Adrenal gland (tissue), 19 donors: ENCODE measurements at places on chromosomes 2 and 18.

DNA sequence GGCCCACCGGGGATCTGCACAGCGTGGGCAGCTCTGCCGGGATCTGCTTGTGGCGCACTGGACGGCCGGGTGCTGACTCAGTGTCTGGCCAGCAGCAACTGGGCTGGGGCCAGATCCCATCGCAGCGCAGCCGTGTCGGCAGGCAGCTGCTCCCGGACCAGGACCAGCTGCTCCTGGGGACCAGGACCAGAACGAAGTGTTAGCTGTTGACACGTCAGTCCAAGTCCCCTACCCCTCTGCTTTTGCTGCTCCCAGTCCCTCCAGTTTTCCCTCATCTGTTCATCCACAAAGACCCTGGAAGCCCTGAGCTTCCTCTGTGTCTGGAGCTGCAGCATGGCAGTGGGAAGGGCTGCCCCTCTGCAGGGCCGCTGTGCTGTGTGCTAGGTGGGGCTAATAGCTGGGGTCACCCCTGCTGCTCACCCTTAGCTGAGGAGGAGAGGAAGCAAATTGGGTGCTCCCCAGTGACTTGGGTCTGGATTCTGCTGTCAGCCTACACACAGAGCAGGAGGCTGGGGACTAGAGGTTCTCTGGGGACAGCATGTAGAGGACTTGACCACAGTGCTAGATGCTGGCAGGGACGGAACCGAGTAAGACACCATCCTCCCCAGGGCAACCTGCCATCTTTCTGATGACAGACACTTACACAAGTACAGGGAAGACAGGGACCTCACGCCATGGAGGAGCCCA is 16.9 kb upstream of the KIF1A start:
- H3K4me1 ChIP-seq: peaks cover 2% of the 10 kb centered on the region
- H3K4me3 ChIP-seq: no peak overlapping the region
- peaks cover 4% of the 10 kb centered on the region for H3K27me3 ChIP-seq
- DNase-seq: peak; percentile 51
- H3K27ac ChIP-seq: no peak overlapping the region

GRCh38 chr2:195360242-195360641 is 296.8 kb upstream of the SLC39A10 start:
- no peaks in the 10 kb centered on the region for H3K4me1 ChIP-seq
- H3K27me3 ChIP-seq: no peaks in the 10 kb centered on the region
- H3K36me3 ChIP-seq: no peaks in the 10 kb centered on the region
- DNase-seq: no peak

DNA sequence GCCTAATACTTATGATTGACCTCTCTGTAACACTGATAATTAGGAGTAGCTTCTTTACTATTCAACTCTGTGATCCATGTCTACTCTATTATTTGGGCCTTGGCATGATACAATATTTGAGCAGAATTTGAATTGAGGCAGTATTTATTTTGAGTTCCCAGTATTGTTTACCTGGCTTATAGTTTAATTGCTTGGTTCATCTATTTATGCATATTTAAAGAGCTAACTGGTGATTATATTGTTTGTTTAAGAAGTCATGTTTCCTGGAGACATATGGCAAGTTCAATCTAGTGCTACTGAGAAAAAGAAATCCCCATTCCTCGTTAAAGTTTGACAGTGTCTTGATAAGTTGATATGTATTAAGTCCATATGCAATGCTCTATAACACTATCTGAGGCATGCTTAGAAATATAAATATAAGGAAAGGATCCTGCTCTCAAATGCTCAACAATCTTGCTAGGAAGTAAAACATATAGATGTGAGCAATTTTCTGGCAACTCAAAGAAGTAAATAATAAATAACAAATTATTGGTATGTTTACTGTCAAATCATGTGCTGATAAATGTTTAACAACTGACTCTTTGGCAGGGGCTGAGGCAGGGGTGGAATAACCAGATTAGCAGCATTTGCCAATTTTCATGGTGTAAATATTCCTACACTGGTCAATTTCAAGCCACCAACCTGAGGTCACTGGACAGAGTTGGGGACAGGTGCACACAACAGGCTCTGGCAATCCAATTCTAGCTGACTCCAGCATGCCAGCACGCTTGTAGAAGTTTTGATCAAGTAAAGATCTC is 430.2 kb upstream of the PIK3C3 start:
- no peaks in the 10 kb centered on the region for H3K36me3 ChIP-seq
- no peak overlapping the region for H3K4me3 ChIP-seq
- H3K27ac ChIP-seq: no peak overlapping the region
- H3K4me1 ChIP-seq: no peaks in the 10 kb centered on the region
- no peaks in the 10 kb centered on the region for H3K27me3 ChIP-seq

DNA sequence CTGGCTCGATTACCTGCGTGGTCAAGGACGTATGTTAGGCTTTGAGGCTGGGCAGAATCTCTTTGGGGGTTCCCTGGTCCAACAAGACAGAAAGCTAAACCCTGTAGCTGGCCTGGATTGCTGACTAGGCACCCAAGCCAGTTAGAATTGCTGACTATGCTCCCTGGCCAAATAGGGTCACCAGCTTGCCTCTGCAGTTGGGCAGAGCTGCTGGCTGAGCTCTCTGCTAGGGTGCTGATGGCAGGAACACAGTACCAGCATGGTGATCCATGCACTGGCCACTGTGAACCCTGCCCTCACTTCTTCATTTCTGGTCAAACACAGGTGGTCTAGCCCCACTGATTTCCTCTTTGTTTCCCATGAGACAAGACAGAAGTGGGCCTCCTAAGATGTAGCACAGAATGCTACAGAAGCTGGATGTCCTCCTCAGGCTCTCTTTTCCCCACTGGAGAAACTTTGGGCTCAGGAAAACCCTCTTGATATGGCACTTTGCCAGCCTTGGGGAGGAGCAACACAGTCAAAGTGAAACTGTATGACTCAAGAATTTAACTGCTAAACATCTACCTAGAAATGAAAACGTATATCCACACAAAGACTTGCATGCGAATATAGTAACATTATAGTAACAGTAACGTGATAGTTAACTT is 20.8 kb downstream of the SP140L start:
- peaks cover 5% of the 10 kb centered on the region for H3K4me1 ChIP-seq
- no peak overlapping the region for H3K4me3 ChIP-seq
